ENCODE measurements at places on chromosomes 4 and X.
A peak's percentile ranks its signal among the peaks of the same experiment; 100 is the strongest.

DNA sequence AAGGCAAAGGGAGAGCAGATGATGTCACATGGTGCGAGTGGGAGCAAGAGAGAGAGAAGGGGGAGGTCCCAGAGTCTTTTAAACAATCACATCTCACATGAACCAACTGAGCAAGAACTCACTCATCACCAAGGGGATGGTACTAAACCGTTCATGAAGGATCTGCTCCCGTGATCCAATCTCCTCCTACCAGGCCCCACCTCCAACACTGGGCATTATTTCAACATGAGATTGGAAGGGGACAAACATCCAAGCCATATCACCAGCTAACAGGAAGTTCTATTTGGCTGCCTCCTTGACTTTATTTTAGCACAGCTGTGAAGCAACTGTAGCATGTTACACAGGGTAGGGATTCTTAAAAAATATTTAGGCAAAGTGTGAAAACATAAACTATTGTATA, 102.5 kb downstream of the DDIT4L start:
- no peak for DNase-seq

GRCh38 chr4:2324891-2325290, 63.0 kb upstream of the MXD4 start:
- DNase-seq: no peak

DNA sequence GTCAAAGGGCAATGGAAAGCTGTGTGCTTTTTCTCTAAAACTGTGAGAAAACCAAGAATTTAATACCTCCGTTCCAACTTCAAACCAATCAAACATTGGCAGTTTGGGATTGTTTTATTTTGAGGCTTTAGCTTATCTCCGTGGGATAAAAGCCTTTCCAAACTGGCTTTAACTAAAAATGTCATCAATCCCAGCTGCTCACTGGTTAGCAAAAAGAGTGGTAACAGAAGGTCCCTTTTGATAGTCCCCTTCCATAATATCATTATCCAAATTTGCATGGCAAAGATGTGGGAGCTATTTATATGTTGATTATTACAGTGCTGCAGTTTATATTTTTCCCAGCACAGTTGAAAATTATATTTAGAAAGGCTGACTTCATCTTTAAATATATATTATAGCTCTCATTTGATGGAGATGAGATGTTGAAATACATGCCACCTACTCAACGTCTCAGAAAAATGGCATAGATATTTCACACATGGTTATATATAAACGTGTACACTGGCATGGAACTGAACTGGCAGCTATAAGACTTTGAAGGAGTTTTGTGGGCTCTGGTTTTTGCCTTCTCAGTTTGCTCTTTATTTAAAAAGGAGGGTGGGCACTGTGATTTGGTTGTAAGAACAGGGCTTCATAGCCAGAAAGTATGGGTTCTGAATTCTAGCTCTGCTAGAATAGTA, 707.1 kb upstream of the SLIT2 start:
- DNase-seq: no peak

- peak; percentile 52 for DNase-seq
Observed at GRCh38 chr4:38664706-38665401, 855 bp downstream of the KLF3 start.

- no peak for DNase-seq
Observed at GRCh38 chr4:174037631-174038030, 245.8 kb downstream of the FBXO8 start.

GRCh38 chrX:54043541-54044125, 640 bp downstream of the PHF8 start:
- DNase-seq: peak; percentile 8

DNA sequence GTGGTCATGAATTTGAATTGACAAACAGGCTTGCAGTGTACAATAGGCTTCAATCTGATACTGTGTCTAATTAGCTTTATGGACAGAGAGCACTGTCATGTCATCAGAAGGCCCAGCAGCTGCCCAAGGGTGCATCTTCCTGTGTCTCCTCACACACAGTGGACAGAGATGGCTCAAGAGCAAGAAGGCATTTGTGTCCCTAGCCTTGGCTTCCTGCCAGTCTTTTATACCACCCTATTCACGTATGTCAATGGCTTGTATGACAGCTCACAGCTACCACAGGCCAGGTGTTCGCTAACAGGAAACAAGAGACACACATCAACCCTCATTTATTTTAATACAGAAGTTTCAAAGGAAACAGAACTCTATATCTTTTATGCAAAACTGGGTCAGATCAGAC, 874.0 kb upstream of the AGA start:
- no peak for DNase-seq

- peak; percentile 15 for DNase-seq
Observed at GRCh38 chr4:87304745-87305432, 17.8 kb downstream of the HSD17B13 start.

DNA sequence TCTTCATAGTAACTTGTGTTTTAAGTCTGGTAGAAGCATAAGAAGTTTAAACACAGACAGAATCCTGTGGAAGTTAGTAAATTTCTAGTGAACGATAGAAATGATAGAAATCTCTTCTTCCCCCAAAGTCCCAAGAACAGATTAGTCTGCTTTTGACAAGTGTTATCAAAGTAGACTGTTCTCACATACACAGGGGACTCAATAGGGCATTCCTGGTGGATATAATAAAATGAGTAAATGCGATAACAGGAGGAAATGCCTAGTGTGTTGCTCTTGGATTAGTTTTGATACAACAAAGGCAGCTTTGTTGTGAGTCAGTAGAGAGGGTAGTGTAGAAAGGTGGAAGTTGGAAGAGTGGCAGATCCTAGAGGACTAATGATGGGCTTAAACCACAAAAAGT, 43.5 kb downstream of the CLCN3 start:
- no peak for DNase-seq

GRCh38 chr4:1541449-1542225, 135.4 kb upstream of the NKX1-1 start:
- no peak for DNase-seq

DNA sequence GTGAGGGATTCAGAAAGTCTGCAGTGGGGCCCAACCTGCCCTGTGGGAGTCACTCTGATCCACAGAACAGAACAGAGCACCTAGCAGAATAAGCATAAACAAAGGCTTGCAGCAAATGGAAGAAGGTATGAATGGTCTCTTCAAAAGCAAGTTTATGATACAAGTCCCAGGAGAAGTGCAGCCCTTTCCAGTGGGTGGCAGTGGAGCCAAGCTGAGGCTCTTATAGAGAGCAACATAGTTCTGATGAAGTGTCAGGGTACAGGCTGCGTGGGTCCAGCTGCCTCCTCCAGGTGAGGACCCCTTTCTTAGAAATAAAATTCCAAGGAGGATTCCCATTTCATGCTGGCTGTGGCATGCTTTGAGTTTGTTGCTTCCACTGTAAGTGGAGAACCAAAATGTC, 88.8 kb upstream of the PAK3 start:
- DNase-seq: no peak

DNA sequence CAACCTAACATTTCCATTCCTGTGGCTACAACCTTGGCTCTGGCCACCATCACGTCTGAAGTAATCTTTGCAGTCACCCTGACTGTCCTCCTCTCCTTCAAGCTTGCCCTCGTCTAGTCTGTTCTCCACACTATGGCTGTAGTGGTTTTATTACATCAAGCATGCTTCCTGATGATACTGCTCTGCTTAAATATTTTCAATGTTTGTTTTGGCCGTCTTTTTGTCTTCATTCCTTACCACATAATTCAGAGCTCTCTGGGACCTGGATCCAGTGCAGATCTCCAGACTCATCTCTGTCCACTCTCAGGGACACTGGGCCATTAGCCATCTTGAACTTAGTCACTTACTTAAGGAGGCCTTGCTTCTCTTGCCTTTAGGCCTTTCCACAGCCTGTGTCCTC, 27.7 kb upstream of the FREM3 start:
- DNase-seq: peak; percentile 13

- DNase-seq: no peak
Observed at GRCh38 chrX:73239242-73239641, 24.6 kb upstream of the NAP1L2 start.

GRCh38 chr4:112284662-112285411, 867 bp downstream of the TIFA start:
- DNase-seq: peak; percentile 41

GRCh38 chr4:38803833-38804653, 548 bp downstream of the TLR1 start:
- no peak for DNase-seq

DNA sequence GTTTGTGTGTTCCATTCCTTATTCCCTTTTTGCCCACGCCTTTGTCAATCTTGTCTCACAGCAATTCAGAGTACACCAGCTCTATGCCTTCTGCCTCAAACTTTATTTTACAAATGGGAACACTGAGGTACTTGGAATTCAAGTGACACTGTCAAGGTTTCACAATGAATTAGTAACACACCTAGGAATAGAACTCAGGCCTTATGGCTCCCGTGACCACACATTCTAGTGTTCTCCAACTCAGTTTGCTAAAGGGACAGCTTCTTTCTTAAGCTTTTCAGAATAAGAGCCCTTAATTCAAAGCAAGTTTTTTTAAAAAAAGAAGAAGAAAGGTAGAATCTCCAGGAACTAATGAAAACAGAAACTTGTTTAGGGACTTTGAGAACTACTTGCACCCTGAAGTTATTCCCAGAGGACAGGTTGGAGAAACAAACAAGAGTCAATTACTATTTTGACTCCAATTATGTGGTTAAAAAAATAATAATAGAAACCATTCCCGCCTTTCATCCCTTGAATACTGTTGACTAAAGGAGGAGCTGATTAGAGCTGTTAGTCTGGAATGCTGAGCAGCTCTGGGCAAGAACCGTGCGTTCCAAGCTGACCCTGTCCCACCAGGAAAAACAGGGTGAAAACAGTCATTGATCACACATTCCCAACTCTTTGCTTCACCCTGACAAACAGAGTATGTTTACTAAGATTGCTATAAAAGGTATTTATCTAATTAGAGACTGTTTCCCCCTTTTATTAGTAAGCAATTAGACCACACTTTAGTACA, 408.8 kb upstream of the CNKSR2 start:
- no peak for DNase-seq

GRCh38 chr4:52550186-52550585, 108.9 kb downstream of the USP46 start:
- DNase-seq: peak; percentile 18

DNA sequence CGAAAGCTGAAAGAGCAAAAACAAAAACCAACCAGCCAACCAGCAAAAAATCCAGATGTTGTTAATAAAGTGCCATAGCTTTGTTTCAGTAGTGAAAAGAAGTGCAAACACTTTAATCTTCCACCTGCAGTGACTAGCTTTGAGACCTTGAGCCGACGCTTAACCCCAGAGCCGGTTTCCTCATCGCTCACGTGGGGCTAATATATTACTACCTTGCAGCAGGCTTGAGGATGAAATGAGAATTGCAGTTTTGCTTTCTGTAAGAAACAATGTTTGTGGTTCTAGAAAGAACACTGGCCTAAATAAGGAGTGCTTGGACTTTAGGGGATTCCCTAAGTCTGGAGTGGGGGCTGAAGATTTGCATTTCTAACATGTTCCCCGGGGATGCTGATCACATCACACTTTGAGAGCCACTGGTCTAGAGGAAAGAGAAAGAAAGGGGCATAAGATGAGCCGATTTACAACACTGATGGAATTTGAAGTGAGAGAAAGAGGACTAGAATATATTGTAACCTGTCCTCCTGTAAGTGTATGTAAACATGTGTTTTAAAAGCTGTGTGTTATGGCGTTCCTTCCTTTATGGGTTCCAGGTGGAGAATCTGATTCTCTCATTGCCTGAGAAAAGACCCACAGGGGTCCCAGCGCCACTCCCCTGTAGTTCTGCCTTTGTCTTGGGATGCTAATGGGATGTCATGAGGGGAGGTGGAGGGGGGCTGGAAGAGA, 1.4 kb downstream of the FGF2 start:
- peak; percentile 81 for DNase-seq

DNA sequence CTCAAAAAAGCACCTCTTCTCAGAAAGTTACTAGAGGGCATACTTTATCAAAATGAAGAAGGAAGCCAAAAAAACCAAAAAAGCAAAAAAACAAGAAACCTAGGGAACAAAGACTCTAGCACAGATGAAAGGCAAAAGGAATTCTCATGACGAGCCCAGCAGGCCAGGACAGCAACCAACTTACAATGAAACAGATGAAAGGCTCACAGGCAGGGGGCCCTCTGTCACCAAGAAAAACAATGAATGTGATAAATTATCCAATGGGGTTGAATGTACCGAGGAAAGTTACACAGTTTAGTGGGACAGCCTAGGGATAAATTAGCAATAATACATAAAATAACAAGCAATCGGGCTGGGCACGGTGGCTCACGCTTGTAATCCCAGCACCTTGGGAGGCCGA, 79.0 kb downstream of the GPR82 start:
- no peak for DNase-seq

DNA sequence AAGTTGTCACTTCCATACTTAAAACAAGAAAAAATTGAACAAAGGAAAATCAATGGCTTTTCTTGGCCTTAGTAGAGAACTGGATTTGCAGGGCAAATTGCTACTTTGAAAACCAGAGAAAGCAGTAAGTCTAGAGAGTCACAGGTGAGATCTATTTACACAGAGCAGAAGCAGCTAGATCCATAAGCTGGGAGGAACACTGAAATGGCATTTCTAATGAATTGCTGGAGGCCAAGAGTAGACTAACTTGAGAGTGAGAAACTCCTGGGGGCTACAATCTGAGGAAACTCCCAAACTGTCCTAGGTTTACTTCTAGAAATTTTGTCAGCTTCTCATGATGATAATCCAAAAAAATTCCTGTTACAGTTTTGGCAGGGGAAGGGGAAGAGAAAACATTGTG, 133.3 kb downstream of the SPCS3 start:
- DNase-seq: no peak

DNA sequence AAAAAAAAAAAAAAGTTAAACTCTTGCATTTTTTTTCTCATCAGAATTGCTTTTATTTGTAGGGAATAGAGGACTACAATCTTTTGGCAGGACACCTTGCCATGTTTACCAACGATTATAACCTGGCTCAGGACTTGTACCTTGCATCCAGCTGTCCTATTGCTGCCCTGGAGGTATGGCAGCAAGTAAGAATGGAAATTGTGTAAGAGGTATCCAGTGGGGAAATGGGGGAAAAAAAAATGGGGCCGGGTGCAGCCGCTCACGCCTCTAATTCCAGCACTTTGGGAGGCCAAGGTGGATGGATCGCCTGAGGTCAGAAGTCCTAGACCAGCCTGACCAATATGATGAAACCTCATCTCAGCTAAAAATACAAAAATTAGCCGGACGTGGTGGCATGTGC, 49.8 kb downstream of the WDR19 start:
- DNase-seq: no peak

DNA sequence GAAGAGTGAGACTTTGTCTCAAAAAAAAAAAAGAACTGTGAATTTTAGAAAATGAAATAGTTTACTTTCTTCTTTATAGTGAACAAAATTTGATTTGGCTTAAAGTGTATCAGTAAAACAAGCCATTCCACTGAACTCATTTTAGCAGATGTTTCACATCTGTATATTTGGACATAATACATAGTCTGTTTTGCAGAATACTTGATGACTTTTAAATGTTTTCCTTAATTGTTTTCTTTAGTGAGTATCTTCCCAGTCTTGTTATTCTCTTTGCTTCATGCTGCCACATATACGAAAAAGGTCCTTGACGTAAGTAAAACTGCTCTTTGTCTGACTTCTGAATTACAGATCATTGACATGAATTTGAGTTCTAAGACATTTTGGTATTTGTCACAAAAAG, 8.3 kb downstream of the TMEM33 start:
- DNase-seq: no peak

Measured in kidney glomerular epithelial cell (primary cell).